ENCODE measurements at places on chromosomes 4 and X.

GRCh38 chr4:167274351-167274750 lies 40.1 kb upstream of the SPOCK3 start:
- no peak for DNase-seq

DNA sequence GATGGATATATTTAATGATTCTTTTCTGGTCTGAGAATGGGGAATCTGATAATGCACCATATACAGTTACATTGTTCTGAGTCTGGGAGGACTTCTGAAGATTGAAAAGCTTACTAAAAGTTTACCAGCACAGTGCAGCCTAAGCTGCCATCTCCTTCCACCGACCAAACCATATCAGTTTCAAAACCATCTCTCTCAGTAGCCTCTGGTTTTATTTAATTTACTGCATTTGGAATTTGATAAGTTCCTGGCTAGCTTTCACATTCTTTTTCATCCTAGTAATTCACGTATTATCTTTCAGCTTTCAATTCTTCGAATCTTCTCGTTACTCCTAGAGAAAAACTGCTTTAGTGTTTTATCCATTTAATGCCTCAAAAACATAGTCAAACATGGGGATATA lies 181.4 kb upstream of the HCCS start:
- DNase-seq = no peak

DNA sequence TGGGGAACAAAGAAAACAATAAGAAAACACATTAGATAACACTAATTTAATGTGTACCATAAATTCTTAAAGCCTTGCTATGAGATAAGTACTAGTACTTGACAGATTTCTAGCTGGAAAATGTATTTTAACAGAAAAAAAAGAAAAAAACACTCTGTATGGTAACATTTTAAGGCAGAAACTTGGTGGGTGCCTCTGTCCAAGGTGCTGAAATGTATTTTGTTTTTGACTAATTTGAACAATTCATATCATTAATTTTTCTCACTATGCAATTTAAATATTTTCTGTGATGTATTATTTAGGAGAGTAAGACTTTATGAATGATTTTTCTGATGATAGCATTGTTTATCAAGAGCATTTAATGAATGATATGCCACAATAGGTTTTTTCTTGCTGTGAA lies 107.5 kb downstream of the GABRG1 start:
- DNase-seq = no peak

- DNase-seq = no peak
Measured at GRCh38 chr4:177052211-177052934, 257.3 kb upstream of the NEIL3 start.

GRCh38 chr4:8419222-8420041 lies 21.1 kb downstream of the ACOX3 start:
- DNase-seq = no peak

GRCh38 chr4:185956544-185956940 lies 112.4 kb upstream of the TLR3 start:
- no peak for DNase-seq

All from brain (organoid and tissue), 16 donors.